ENCODE measurements at places on chromosomes 4 and X.

- DNase-seq, result no peak
These were observed 394.6 kb upstream of the FGF13 start for GRCh38 chrX:139106069-139106468.

DNA sequence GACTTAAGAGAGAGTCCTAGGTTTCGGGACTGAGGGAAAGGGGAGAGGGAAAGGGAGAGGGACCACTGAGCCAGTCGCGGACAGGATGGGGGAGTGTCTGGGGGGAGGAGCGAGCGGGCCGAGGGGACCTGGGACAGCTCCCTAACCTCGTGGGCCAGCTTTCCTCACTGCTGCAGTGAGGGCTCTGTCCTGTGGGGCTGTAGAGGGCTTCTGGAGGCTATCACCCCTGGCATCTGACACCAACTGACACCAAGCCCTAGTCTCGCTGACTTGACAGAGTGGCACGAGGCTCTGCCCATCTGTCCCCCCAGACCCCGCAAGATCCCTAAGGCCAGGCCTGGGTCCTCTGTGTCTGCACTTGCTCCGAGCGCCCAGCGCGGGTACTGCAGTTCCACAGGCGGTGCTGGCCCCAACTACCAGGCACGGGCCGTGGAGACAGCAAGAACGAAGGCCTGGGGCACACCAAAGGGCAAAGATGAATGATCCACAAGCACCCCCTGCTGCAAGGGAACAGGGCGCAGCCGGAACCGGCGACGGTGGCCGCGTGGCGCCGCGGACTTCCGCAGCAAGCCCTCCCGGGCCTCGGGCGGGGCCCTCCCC, 465 bp downstream of the HAUS7 start:
- DNase-seq, result no peak

- DNase-seq, result no peak
These were observed 207.7 kb downstream of the STIM2 start for GRCh38 chr4:27068151-27068867.

- DNase-seq, result no peak
These were observed 10.8 kb upstream of the CXCL5 start for GRCh38 chr4:74009307-74009706.

GRCh38 chr4:33485111-33485510, 2759.2 kb downstream of the ARAP2 start:
- DNase-seq, result no peak

DNA sequence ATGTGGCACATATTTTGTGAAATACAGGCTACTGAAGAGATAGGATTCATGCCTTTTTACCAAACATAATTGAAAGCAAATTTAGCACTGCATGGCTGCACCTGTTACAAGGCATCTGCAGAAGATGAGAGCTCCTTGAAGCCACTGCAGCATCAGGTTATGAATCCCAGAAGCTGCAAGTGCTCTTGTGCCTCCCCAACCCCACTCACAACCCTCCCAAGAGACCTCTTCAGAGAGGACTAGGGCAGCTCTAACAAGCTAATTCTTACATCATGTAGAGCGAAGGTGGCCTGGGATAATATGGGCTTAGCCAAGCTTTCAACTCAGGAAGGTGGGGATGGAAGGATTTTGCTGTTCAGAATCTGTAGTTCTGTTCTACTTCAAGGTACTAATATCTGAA, 27.2 kb downstream of the MFAP3L start:
- DNase-seq, result no peak

DNA sequence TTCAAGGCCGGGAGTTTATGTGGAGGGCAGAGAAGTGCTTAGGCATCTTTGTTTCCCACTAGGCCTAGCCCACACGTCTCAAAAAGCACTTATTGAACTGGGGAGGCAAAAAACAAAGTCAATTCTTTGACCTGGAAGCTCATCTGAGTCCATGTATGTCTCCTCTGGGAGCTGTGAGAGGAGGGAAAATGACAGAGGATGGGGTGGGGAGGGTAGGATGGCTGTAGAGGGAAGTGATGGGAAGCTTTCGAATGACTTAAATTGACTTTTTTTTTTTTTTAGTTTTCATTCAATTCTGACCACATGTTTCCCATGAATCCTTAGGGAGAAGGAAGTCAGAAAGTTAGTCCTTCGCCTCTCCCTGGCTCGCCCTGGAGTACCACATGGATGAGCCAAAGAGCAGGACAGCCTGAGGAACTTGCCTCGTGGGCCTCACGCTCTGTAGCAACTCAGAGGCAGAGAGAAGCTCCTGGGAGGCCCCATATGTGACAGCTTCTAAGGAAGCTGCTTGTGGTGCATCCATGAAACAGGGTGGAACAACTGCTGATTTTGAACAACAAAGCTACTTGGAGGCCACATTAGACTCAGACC, 45.0 kb downstream of the NHSL2 start:
- no peak for DNase-seq

DNA sequence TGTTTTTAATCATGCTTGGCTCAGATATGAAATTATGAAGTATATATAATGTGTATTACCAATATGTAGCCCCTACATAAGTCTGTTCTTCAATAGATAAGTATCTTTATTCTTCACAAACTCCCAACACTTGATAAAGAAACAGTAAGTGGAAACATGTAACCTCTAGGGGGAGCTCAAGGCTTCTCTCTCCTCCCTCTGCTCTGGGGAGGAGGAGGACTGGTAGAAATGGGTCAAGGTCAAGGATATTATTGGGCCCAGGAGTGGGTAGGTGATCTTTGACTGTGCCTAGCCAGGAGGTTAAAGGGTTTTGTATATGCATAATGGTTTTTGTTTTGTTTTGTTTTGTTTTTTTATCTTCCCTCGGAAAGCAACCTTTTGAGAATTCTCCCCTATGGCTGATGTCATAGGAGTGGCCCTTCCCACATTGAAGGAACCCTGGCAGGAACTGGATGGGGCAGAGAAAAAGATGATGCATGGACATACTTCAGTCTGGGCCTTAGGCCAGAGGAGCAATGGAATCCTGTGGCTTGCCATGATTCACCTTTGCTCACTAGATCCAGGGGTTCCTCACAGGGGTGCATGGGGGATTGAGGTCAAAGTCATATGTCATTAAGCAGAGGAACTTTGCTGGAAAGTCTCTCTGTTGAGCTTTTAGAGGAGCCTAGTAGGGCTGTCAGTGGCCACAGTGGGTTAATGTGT, 460.3 kb downstream of the MID1IP1 start:
- peak; percentile 13 for DNase-seq

- no peak for DNase-seq
These were observed 7.9 kb downstream of the PLK4 start for GRCh38 chr4:127888559-127888958.

DNA sequence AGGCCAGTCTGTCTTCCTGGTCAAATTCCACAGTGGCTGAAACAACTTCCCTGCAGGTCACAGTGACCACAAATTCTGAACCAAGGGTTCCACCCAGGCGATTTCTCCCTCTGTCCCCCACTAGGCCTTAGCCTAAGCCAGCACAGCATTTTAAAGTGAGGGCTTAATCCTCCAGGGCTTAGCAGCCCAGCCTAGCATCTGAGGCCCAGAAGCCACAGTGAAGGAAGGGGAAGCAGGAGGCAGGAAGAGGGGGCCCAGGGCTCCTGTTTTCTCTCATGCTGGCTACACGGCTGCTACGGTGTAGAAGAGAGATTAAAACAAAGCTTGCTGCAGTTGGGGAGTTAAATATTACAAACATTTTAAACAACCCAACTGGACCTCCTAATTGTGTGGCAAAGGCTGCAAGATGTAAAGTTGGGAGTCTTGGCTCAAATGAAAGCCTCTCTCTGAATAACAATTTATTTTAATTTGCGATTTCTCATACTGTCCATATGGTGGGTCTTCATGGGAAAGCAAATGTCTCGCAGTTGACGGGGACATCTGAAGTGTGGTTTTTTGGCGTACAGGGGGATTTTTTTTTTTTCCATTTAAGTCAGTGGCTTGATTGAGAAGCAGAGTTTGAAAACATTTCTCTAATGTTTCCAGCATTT, 170.8 kb upstream of the RAI2 start:
- DNase-seq, result no peak

DNA sequence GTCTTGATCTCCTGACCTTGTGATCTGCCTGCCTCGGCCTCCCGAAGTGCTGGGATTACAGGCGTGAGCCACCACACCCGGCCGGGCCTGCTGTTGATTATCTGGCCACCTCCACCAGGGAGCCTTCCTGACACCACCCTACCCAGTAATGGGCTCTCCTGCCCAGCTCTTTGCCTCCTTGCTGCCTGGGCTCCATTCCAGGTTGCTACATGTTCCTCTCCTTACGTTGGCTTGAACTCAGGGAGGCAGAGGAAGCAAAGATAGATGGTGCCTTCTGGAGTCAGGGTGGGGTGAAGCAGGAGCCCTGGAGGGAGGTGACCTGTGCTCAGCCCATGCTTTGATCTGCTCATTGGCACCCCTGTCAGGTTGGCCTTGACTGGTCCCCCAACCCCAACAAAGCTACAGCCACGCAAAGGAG, 26.3 kb downstream of the FLNA start:
- DNase-seq, result peak; percentile 14

GRCh38 chr4:80259012-80259411, 7.5 kb upstream of the FGF5 start:
- no peak for DNase-seq

GRCh38 chr4:122541996-122542395, 78.9 kb downstream of the IL21 start:
- no peak for DNase-seq

DNA sequence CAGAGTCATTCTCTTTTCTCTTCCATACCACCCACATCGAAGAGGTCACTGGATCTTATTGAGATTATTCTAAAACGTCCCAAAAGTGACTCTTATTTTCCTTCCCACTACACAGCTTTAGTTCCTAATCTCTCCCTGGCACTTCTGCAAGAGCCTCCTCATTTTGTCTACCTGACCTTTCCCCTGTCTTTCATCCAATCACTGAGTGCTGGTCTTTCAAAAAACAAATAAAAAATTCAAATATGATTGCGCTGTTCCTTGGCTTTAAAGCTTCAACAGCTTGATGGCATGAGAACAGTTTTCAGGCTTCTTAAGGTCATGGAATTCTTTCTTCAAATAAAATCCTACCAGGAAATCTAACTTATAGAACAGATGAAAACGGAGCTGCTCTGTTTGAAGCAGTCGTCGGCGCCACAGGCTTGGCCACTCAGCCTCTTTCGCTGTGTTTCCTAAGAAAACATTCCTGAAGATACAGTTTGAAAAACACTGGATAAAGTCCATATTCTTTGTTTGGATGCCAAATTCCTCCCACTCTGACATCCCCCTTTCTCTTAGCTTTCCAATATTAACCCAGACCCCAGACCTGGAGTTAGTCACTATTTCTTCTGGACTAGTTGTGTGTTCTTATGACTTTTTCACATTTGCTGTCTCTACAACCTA, 12.5 kb downstream of the SYTL5 start:
- no peak for DNase-seq

- no peak for DNase-seq
These were observed 87.1 kb downstream of the SLIT2 start for GRCh38 chr4:20338841-20339240.

DNA sequence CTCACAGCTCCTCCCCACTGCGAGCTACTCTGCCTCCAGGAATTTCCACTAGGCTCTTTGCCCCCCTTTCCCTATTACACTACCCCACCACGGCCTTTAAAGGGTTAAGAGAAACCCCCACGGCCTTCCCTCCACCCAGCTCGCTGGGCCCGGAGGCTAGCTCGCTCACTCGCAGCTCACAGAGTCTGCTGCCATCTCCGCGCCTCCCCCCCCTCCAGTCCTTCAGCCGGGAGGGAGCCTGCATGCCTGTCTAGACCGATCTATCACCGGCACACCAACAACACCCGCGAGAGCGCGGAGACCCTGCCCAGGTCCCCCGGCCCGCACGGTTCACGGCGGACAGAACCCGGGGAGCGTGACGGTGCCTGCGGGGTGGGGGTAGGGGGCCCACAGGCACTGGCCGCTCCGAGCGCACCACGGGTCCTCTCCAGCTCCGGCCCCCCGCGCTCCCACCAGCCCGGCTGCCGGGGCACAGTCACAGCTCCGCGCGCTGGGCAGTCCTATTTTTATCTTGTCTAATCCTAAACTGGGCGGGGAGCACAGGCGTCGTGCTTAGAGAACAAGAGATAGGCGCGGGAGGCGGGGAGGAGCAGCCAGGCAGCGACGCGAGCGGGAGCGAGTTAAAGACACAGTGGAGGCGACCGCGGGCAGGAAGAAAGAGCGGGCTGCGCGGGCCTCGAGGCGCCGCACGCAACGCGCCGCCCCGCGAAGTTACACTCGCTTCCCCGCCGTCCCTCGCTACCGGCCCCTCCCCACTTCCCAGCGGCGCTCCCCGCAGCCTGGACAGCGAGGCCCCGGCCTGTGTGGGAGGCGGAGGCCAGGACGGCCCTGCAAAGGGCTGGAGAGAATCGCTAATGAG, 3.5 kb downstream of the BCOR start:
- no peak for DNase-seq

DNA sequence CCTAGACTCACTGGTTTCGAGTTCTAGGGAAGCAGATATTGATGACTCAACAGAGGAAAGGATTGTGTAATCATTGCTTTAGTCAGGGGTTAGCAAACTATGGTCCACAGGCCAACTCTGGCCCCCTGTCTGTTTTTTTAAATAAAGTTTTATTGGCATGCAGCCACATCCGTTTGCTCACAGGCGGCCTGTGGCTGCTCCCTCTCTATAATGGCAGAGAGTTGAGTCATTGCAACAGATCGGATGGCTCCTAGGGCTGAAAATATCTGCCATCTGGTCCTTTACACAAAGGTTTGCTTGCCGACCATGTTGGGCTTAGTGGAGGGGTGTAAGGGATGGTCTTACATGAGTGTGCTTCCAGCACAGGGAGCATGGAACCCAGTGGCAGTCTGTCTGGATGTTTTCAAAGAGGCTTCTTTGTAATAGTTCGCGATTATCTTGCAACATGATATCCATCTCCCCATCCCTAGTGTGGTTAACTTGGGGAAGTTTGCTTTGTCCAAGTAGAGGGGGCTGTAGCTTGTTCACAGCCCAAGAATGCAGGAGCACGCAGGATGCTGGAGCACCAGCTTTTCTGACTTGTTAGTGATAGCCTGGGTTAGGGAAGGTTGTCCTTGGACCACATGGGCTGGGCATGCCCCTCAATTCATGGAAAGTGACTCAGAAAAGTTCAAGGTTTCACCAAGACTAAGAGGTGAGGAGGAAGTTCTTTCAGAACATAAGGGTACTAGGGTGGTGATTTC, 59.3 kb upstream of the CLDN34 start:
- no peak for DNase-seq

GRCh38 chr4:146182443-146182842, 6.9 kb downstream of the LSM6 start:
- no peak for DNase-seq

DNA sequence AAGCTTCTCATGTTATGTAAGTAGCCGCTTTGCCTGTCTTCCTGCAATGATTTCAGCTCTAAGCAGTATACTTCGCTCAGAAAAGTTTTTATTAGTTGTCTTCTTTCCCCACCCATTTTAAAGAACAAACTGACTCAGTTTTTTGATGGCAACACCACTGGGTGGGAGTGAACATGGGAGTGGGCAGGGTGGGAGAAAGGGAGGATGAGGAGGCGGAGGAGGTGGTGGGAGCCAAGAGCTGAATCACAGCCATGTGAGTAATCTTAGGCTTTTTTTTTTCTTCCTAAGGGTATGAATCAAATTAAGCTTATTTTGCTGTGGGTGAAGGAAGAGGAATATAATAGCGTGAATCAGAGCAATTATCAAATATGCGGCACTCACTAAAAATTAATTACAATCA, 574.3 kb upstream of the DIPK2B start:
- no peak for DNase-seq
